Neural cell (in vitro differentiated cells): ENCODE measurements at places on chromosomes 5 and 9. TPM values are rescaled to one million over a fixed set of nuclear protein-coding genes. Genes with fewer than 3 reads are reported as not detected.

SH3TC2 gene
- not detected in 2 replicates for polyA plus RNA-seq

LCN10 gene
- polyA plus RNA-seq = not detected in 2 replicates

SPINK13 gene
- polyA plus RNA-seq = not detected in 2 replicates

WDR38 gene
- polyA plus RNA-seq = not detected in 2 replicates

NEURL1B gene
- polyA plus RNA-seq = 12.7 and 15.7 TPM in 2 replicates

PDE8B gene
- 0.10 and 0.22 TPM in 2 replicates for polyA plus RNA-seq

C1QTNF3 gene
- polyA plus RNA-seq = 32.0 and 33.1 TPM in 2 replicates

TMEFF1 gene
- 273 and 295 TPM in 2 replicates for polyA plus RNA-seq

IFNA16 gene
- not detected in 2 replicates for polyA plus RNA-seq

HAND1 gene
- polyA plus RNA-seq = not detected in 2 replicates

ADGRD2 gene
- polyA plus RNA-seq = not detected in 2 replicates

GFPT2 gene
- 7.4 and 9.2 TPM in 2 replicates for polyA plus RNA-seq

IGFBPL1 gene
- polyA plus RNA-seq = 372 and 432 TPM in 2 replicates

PIP5K1B gene
- polyA plus RNA-seq = 0.72 and 1.5 TPM in 2 replicates

LAMC3 gene
- 0.04 TPM in 1 of 2 replicates, not detected in the other for polyA plus RNA-seq

SUSD3 gene
- not detected in 2 replicates for polyA plus RNA-seq

ORM2 gene
- polyA plus RNA-seq = not detected in 2 replicates

OBP2A gene
- not detected in 2 replicates for polyA plus RNA-seq

REEP2 gene
- polyA plus RNA-seq = 146 and 177 TPM in 2 replicates

ACTL7B gene
- not detected in 2 replicates for polyA plus RNA-seq

WNT8A gene
- polyA plus RNA-seq = 0.26 and 0.60 TPM in 2 replicates

CXCL14 gene
- polyA plus RNA-seq = 1.1 TPM in 1 of 2 replicates, not detected in the other

RGS3 gene
- polyA plus RNA-seq = 25.3 and 36.4 TPM in 2 replicates

RASA1 gene
- polyA plus RNA-seq = 68.3 and 72.8 TPM in 2 replicates

MLANA gene
- polyA plus RNA-seq = not detected in 2 replicates

SLC4A9 gene
- polyA plus RNA-seq = not detected in 2 replicates

PCBD2 gene
- polyA plus RNA-seq = 4.7 and 6.0 TPM in 2 replicates

IRX2 gene
- 0.16 and 0.95 TPM in 2 replicates for polyA plus RNA-seq

PDLIM4 gene
- not detected in 2 replicates for polyA plus RNA-seq

FOXD4 gene
- 2.3 and 2.5 TPM in 2 replicates for polyA plus RNA-seq

ITGA2 gene
- polyA plus RNA-seq = 0.20 and 0.34 TPM in 2 replicates

SPATA31D4 gene
- not detected in 2 replicates for polyA plus RNA-seq

OBP2B gene
- not detected in 2 replicates for polyA plus RNA-seq

TAF11L12 gene
- not detected in 2 replicates for polyA plus RNA-seq

OLFM1 gene
- 102 and 134 TPM in 2 replicates for polyA plus RNA-seq

ADAMTS2 gene
- 0.32 and 0.61 TPM in 2 replicates for polyA plus RNA-seq

CSF1R gene
- polyA plus RNA-seq = not detected in 2 replicates

PCDHB16 gene
- 2.1 and 2.8 TPM in 2 replicates for polyA plus RNA-seq

TRIM7 gene
- polyA plus RNA-seq = 1.4 and 2.1 TPM in 2 replicates

PCDHB5 gene
- polyA plus RNA-seq = 4.5 and 4.7 TPM in 2 replicates

ZDHHC11 gene
- 11.4 and 12.6 TPM in 2 replicates for polyA plus RNA-seq

AFAP1L1 gene
- not detected in 2 replicates for polyA plus RNA-seq

SH3PXD2B gene
- polyA plus RNA-seq = 11.7 and 18.7 TPM in 2 replicates

ACOT12 gene
- 1.2 and 3.0 TPM in 2 replicates for polyA plus RNA-seq

GRHPR gene
- polyA plus RNA-seq = 128 and 137 TPM in 2 replicates

PCDHB7 gene
- polyA plus RNA-seq = 0.99 and 2.1 TPM in 2 replicates

ZNF883 gene
- 6.5 and 7.2 TPM in 2 replicates for polyA plus RNA-seq

FCN2 gene
- polyA plus RNA-seq = not detected in 2 replicates

IL9 gene
- not detected in 2 replicates for polyA plus RNA-seq

POLR1E gene
- polyA plus RNA-seq = 15.9 and 19.1 TPM in 2 replicates

HTR1A gene
- polyA plus RNA-seq = not detected in 2 replicates

SPATA31A3 gene
- not detected in 2 replicates for polyA plus RNA-seq

NEUROG1 gene
- polyA plus RNA-seq = not detected in 2 replicates

IL3 gene
- not detected in 2 replicates for polyA plus RNA-seq
